Activated naive CD8-positive, alpha-beta T cell treated with anti-CD3 and anti-CD28 coated beads, Interleukin-2, amount 10 ng/mL, durations not matched to agents 7 days and 5 days (primary cell): ENCODE measurements at places on chromosomes 11 and 22. TPM values are rescaled to one million over a fixed set of nuclear protein-coding genes. Genes with fewer than 3 reads are reported as not detected.

GRCh38 chr11:94521684-94522083 is 9.4 kb downstream of the C11orf97 start:
- no peak for DNase-seq

DNA sequence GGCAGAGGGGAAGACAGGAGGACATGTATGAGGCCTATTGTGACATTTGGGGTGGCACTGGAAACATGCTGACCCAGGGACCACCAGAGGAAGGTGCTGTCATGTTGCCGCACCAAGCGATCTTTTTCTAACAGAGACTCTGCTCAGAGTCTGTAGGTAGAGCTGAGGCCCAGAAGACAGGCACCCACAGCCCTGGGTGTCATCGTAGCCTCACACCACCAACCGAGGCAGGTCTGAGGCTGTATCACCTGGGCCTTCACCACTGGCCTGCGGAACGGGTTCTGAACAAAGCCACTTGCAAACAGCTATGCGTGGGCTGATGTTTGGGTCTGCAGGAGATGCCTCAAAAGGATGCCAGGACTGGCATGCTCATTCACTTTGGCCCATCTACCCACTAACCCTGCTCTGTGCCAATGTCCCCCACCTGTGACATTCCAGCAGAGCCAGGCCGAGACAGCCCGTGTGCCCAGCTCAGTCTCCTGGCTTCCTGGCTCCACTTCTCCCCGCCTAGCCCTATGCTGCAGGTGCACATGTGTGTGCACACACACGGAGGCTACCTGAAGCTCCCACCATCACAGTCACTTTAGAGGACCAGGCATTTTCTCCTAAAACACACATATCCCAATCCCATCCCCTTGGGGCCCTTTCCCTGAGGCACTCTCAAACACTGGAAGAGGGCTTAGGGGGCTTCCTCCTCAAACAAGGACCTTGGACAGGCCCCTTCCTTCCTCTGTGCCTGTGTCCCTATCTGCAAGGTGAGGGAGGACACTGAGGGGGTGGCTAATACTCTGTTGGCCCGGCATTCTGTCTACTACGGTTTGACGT is 3.6 kb downstream of the TRIM29 start:
- peak; percentile 7 for DNase-seq

DNA sequence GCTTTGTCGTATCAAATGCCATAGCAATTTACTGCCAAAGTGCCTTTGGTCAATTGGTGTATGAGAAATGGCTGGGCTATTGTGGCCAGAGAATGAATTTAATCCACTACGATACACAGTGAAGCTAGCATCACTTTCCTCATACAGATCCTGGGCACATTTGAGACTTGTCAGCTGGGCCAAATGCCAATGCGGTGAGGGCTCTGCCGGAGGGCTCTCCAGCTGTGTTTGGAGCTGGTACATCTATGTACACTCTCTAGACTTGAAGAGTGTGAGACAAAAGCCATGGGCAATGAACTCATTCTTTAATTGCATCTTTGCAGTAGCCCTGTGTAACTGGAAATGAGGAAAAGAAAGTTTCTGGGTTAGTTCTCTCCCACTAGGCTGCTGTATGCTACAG is 1052.9 kb downstream of the NTM start:
- no peak for DNase-seq

DNA sequence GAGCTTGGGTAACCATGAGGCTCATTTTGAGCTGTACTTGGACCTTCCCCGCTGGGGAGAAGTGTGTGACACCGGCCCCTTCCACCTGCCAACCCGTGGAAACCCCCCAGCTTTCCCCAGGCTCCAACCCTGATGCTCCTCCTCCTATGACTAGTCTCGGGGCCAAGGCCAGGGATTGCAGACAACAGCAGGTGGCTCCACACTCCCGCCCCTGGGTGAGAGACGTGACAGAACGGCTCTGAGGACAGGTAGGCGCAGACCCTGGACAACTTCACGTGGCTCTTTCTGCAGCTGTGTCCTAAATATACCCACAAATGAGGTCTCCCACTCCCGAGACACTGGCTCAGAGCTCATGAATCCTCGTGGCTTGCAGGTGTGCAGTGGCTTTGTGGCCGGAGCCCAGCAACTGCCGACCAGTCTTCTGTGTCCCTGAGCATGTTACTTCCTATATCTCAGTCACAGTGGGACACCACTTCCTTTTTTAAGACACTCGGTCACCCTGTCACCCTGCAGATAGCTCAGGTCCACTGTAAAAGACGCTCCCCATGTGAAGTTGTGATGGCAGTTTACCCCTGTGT is 55.2 kb downstream of the NECTIN1 start:
- peak; percentile 50 for DNase-seq

DNA sequence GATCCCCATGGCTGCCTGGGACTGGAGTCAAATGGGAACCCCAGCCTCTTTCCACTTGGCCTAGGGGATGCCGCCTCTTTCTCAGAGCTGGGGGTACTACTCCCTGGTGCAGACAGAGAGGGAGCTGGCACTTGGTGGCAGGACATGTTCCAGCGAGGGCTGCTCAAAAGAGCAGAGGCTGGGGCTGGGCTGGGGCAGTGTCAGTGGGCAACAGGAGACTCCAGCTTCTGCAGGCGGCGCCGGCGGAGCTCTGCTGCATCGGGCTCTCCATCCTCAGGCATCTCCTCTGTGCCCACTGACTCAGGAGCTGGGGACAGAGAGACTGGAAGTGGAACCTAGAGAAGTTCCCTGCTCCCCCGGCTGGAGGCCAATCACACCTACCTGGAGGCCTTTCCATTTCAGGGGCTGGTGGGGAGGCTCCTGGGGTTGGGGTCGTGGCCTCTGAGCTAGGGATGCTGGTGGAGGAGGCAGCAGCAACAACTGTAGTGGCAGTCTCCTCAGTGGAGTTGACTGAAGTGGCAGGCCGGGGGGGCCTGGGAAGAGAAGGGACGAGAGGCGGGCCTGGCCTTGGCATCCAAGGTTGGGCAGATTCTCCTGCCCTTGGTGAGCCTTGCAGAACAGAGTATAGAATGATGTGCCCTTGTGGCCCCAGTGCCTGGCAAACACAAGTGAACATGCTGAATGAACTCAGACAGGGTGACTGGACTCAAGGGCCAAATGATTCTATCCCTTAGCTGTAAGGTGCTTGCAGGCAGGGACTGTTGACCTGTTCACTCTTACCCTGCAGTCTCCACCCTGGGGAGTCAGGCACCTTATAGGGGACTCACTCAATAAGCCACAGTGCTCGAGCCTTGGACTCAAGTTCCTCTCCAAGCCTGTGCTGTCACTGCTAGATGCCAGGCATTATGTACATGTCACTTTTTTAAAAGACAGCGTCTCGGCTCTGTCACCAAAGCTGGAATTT is 5.9 kb downstream of the SYVN1 start:
- DNase-seq, result peak; percentile 22

DNA sequence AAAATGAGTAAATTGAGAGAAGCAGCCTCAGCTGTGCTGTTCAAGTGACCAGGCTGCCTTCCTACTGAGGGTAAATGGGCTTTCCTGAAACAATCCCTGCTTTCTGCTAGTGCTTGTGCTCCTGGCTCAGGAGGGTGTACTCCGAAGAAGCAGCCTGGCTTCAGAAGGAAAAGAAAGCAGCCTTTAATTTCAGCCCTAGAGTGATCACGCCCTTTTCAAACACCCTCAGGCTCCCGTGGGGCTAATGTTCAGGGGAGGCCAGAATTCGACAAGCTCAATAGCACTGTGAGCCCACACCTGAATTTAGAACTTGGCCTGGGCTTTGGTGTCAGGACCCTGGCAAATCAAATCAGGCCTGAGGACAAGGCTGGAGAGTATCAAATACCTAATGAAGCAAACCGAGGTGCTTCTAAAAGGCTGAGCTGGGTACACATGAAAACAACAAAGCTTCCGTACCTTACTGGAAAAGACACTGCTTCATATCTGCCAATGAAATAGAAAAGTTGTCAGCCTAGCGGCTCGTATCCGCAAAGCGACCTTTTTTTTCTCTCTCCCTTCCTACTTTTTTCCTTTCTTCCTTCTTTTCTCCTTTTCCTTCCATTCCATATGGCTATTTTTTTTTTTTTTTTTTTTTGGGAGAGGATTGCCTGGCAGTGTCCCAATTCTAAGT is 387.8 kb downstream of the SOX6 start:
- DNase-seq, result no peak

DNA sequence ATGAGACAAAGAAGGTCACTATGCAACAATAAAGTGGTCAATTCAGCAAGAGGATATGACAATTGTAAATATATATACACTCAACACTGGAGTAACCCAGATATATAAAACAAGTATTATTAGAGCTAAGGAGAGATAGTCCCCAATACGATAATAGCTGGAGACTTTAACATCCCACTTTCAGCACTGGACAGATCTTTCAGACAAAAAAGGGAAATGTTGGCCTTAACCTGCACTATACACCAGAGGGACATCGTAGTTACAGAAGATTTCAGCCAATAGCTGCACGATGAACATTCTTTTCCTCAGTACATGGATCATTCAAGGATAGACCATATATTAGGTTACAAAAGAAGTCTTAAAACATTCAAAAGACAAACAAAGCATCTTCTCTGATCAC is 29.9 kb downstream of the PIWIL3 start:
- DNase-seq, result no peak

DNA sequence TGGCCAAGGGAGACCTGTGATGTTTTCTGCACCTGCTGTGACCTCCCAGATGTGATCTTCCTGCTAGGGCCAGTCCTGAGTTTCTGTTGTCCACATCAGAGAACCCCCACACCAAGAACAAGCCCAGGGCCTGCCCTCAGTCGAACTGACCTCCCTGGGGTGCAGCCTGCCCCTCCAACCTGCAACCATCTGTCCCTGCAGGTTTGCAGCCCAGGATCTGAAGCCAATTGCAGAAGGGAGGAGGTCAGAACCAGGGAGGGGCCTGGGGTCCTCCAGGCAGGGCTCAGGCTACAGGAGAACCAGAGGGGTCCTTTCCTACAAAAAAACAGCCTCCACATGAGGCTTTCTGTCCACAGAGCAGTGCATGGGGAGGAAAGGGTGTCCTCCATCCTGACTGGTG is 807 bp downstream of the TRIM3 start:
- DNase-seq, result no peak

- no peak for DNase-seq
Observed at GRCh38 chr22:37417264-37417663, 10.0 kb downstream of the ELFN2 start.

- DNase-seq, result no peak
Observed at GRCh38 chr11:80655834-80656233, 1215.0 kb upstream of the TENM4 start.

DNA sequence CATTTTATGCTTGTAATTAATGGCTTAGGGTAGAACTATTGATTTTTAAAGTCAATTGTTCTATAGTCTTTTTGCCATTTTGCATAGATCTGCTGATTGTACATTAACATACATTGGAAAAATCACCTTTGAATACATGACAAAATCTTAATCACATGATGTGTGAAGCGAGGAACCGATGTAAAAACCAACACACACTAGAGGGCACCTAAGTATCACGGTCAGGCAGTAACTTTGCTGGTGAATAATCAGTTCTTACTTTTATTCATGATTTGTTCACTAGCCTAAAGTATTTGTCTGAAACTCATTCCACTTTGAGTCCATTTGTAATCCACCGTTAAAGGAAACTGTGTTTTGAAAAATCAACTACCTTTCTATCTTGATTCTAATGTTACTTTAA is 28.2 kb downstream of the JHY start:
- no peak for DNase-seq

MPPED2 gene
- not detected for total RNA-seq

GGT5 gene
- 0.11 TPM for total RNA-seq

GPR83 gene
- total RNA-seq, result 0.17 TPM
